Right lobe of liver (tissue), 6 donors: ENCODE measurements at places on chromosomes 5 and 9. TPM values are rescaled to one million over a fixed set of nuclear protein-coding genes. Genes with fewer than 3 reads are reported as not detected.
A peak's percentile ranks its signal among the peaks of the same experiment; 100 is the strongest.

DNA sequence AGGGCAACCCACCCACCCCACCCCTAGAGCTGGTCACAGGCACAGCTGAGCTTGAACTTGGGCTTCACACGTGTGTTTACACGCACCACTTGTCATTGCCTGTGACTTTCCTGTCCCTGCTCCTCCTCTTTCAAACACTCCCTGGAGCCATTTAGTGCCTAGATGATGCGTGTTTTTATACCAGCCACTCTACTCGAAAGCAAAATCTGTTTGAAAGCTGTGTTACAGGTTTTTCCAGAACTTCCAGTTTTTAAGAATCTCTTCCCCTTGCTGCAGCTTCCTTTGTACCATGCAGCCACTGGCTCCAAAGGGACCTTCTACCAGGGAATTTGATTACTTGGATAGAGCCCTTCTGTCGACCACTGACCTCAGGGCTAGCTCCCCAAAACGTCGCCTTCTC lies 78.8 kb upstream of the SPRY4 start:
- DNase-seq = no peak
- H3K27ac ChIP-seq = no peak overlapping the region

DNA sequence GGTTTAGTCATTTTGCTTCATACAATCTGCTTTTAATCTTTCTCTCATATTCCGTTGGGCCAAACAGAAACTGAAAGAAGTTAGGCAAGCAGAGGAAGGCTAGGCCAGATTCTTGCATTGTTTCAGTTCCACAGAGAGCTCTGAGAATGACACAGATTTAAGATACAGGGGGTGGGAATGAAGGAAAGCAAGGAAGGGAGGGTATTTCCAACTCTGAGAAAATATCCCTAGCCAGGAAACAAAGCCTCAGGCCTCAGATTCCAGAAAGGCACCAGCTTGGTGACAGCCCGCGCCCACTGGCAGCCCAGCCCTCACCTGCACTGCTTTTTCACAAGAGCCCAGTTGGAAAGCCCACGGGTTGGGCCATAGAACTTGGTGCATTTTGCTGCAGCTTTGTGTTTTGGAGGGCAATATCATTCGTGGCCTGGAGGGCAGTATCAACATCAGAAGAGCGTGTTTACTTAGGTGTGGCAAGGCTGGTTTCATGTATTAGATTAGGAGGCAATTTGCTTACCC lies 63.5 kb downstream of the ENC1 start:
- H3K27ac ChIP-seq = peak overlapping the region; percentile 55
- H3K4me1 ChIP-seq = peaks cover 35% of the 10 kb centered on the region
- no peaks in the 10 kb centered on the region for H3K36me3 ChIP-seq
- peak overlapping the region; percentile 6 for H3K4me3 ChIP-seq
- no peak for DNase-seq

- H3K27me3 ChIP-seq = no peaks in the 10 kb centered on the region
- no peak overlapping the region for H3K4me3 ChIP-seq
- H3K4me1 ChIP-seq = no peaks in the 10 kb centered on the region
- no peaks in the 10 kb centered on the region for H3K36me3 ChIP-seq
- DNase-seq = no peak
Observed at GRCh38 chr9:115264313-115264712, 146.4 kb upstream of the TNC start.

Gene ANKRD31
- 0.12 TPM for total RNA-seq

GRCh38 chr5:109324351-109324750 lies 85.4 kb downstream of the PJA2 start:
- H3K4me1 ChIP-seq = peaks cover 12% of the 10 kb centered on the region
- no peaks in the 10 kb centered on the region for H3K27me3 ChIP-seq
- no peak for DNase-seq
- no peaks in the 10 kb centered on the region for H3K36me3 ChIP-seq
- H3K4me3 ChIP-seq = no peak overlapping the region
- H3K27ac ChIP-seq = no peak overlapping the region

Gene PHF24
- total RNA-seq = not detected

Gene UNC13B
- total RNA-seq = 20.0 TPM

GRCh38 chr5:100758780-100759179 lies 144.3 kb downstream of the ST8SIA4 start:
- H3K4me1 ChIP-seq = no peaks in the 10 kb centered on the region
- no peak overlapping the region for H3K4me3 ChIP-seq
- DNase-seq = no peak

DNA sequence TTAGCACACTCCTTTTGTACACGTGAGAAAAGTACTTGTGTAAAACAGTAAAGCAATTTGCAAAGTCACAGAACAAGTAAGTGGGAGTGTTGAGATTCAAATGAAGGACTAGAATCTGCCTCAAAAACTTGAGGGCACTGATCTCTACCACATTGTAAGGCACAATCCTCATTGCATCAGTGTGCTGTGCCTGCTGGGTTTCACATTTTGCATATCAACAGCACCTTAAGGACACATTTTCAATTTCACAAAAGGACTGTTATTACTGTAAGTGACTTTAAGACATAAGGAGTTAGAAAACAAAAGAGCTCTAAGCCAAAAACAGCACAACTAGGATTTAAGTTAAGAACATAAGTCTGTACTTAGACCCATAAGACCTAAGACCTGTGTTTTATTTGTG lies 44.7 kb upstream of the HK3 start:
- no peaks in the 10 kb centered on the region for H3K4me1 ChIP-seq
- DNase-seq = no peak
- H3K4me3 ChIP-seq = no peak overlapping the region
- peaks cover 3% of the 10 kb centered on the region for H3K36me3 ChIP-seq

- DNase-seq = no peak
- H3K4me1 ChIP-seq = no peaks in the 10 kb centered on the region
- no peak overlapping the region for H3K4me3 ChIP-seq
- no peaks in the 10 kb centered on the region for H3K36me3 ChIP-seq
- no peaks in the 10 kb centered on the region for H3K27me3 ChIP-seq
Observed at GRCh38 chr5:38369692-38370091, 111.3 kb downstream of the EGFLAM start.

GRCh38 chr5:35354751-35355150 lies 124.5 kb upstream of the PRLR start:
- no peaks in the 10 kb centered on the region for H3K27me3 ChIP-seq
- H3K4me1 ChIP-seq = no peaks in the 10 kb centered on the region
- no peak overlapping the region for H3K27ac ChIP-seq
- H3K4me3 ChIP-seq = no peak overlapping the region

DNA sequence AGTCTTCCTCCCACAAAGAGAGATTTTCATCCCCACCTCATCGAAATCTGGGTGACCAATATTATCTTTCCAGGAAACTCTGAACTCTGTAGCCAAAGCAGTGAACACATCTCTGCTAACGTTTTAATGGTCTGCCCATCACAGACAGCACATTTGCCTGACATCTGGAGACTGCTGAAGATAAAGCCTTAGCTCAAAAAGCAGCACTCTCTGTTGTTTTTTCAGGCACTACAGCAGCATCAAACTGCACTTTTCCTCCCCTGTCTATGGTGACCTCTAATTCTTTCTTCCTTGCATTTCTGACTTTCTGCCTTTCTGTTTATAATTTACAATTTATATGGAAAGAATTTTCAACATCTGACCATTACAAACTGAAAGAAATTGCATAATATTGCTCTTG lies 66.8 kb downstream of the RAB3C start:
- no peaks in the 10 kb centered on the region for H3K4me1 ChIP-seq
- no peak for DNase-seq
- no peaks in the 10 kb centered on the region for H3K36me3 ChIP-seq
- H3K27ac ChIP-seq = no peak overlapping the region
- H3K27me3 ChIP-seq = no peaks in the 10 kb centered on the region
- no peak overlapping the region for H3K4me3 ChIP-seq

Gene GRIN3A
- total RNA-seq = not detected

GRCh38 chr9:6978591-6978990 lies 220.8 kb downstream of the KDM4C start:
- H3K27ac ChIP-seq = no peak overlapping the region
- H3K4me3 ChIP-seq = no peak overlapping the region
- no peaks in the 10 kb centered on the region for H3K36me3 ChIP-seq
- no peak for DNase-seq
- no peaks in the 10 kb centered on the region for H3K27me3 ChIP-seq

DNA sequence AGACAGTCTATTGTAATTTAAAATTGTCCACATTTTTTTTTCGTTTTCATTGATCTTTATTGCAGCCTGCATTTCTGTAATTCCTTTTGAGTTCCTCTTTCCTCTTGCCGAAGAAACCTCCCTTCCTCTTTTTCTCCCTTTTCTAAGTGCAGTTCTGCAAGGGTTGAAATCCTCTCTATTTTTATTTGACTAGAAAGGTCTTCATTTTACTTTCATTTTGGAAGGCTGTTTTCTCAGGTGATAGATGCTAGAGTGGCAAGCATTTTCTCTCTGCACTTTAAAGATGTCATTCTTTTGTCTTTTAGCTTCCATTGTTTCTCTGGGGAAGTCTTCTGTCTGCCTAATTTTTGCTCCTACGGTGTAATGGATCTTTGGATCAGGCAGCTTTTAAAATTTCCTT lies 248.5 kb downstream of the SMARCA2 start:
- no peaks in the 10 kb centered on the region for H3K36me3 ChIP-seq
- H3K27me3 ChIP-seq = no peaks in the 10 kb centered on the region
- H3K4me3 ChIP-seq = no peak overlapping the region
- no peak for DNase-seq

Gene SUSD3
- total RNA-seq = 6.5 TPM

GRCh38 chr5:78547183-78547582 lies 101.4 kb downstream of the LHFPL2 start:
- no peak overlapping the region for H3K27ac ChIP-seq
- no peaks in the 10 kb centered on the region for H3K36me3 ChIP-seq
- H3K4me3 ChIP-seq = no peak overlapping the region
- no peaks in the 10 kb centered on the region for H3K27me3 ChIP-seq
- no peaks in the 10 kb centered on the region for H3K4me1 ChIP-seq

DNA sequence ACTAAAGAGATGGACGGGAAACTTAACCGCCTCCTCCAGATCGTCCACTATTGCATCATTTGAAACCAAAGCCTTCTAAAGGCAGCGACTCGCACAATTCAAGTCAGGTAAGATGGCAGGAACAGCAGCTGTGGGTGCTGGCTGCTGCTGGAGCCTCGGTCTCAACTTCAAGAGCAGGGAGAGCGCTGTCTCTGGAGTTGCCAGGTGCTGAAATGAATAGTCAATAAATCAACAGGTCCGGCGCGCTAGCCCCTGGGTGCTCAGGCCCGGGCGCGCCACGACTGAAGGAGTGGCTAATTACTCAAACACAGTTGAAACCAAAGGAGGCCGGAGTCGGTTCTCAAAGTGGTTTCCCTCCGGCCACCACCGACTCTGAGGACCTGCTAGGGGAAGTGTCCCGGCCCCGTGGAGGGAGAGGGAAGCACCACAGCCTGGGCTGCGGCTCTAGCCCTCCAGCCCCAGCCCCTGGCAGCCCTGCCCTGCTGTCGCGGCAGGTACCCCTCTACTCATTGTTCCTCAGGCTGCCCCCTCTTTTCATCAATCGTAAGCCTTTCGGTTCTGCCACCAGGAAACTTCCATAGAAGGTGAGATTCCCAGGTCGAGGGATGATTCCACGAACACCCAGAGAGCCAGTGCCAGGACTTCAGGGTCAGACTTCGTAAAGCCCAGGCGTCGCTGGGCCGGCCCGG lies 804 bp downstream of the TTC39B start:
- peaks cover 6% of the 10 kb centered on the region for H3K4me1 ChIP-seq
- H3K4me3 ChIP-seq = peak overlapping the region; percentile 86
- peak; percentile 72 for DNase-seq

Gene TNFSF8
- total RNA-seq = 0.20 TPM

Gene GLDC
- 76.2 TPM for total RNA-seq

DNA sequence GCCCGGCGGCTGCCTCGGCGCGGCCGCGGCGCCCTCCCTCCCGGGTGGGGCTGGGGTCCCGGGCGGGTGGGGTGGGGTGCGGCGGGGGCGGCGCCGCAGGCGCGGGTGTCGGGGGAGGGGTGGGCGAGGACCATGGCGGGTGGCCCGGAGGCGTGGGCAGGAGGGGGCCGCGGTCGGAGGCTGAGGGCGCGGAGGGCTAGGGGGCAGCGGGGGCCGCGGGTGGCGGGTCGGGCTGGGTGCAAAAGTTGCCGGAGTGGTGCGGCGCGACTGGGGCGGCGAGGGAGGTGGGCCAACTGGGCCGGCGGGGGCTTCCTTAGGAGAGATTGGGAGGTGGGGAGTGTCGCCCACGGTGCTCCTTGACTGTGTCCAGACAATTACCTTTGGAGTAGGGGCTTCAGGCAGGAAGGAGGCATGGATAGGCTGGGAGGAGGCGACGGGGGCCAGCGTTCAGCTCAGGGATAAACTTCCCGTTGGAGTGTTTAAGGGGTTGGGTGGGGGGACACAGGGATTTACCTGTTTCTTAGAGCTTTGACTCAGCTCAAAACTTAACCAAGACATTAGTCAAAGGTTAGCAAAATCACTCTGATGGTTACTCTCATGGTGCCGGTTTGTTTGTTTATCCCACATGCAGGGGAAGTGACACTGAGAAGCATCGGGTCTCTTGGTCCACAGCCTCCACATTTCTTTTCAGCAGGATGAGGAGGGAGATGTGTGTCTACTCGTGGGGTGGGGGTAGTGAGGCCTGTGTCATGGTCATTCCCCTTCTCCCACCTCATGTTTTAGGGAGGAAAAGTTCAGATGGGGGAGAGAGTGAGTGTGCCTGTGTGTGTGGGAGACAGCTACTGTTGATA lies 859 bp downstream of the CSNK1G3 start:
- peak; percentile 67 for DNase-seq
- H3K27me3 ChIP-seq = no peaks in the 10 kb centered on the region
- H3K4me1 ChIP-seq = no peaks in the 10 kb centered on the region
- H3K27ac ChIP-seq = peak overlapping the region; percentile 86
- H3K36me3 ChIP-seq = no peaks in the 10 kb centered on the region

Gene NUTM2F
- not detected for total RNA-seq

- DNase-seq = no peak
- H3K27ac ChIP-seq = no peak overlapping the region
- no peaks in the 10 kb centered on the region for H3K27me3 ChIP-seq
- H3K4me1 ChIP-seq = no peaks in the 10 kb centered on the region
- H3K36me3 ChIP-seq = no peaks in the 10 kb centered on the region
Observed at GRCh38 chr9:134531220-134531970, 110.2 kb upstream of the COL5A1 start.

DNA sequence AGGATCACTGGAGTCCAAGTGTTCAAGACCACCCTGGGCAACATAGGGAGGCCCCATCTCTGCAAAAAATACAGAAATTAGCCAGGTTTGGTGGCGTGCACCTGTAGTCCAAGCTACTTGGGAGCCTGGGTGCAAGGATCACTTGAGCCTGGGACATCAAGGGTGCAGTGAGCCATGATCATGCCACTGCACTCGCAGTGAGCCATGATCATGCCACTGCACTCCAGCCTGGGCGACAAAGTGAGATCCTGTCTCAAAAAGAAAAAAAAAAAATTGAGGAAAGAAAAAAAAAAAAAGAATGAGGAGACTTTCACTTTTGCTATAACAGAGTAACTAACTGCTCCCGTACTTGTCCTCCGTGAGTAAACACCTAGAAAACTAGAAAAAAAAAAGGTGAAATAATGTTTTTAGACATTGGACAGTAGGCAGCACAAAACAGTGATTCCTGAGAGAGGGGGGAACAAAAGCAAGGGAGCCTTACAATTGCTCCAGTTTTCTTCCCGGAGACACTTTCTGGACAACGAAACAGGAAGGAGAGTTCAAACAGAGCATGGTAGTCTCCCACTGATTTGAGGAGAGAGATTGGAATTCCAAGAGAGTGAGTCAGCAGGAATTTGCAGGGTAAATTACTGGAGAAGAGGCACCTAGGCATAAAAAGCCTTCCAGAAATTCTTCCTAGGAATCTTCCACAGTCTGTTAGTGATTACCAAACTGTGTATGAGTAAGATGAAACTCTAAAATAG lies 6.9 kb upstream of the ZBTB5 start:
- no peak overlapping the region for H3K4me3 ChIP-seq
- no peak for DNase-seq
- H3K4me1 ChIP-seq = no peaks in the 10 kb centered on the region
- H3K36me3 ChIP-seq = no peaks in the 10 kb centered on the region
- no peaks in the 10 kb centered on the region for H3K27me3 ChIP-seq
